ENCODE measurements at places on chromosomes 12 and 14. TPM values are rescaled to one million over a fixed set of nuclear protein-coding genes. Genes with fewer than 3 reads are reported as not detected.

DNA sequence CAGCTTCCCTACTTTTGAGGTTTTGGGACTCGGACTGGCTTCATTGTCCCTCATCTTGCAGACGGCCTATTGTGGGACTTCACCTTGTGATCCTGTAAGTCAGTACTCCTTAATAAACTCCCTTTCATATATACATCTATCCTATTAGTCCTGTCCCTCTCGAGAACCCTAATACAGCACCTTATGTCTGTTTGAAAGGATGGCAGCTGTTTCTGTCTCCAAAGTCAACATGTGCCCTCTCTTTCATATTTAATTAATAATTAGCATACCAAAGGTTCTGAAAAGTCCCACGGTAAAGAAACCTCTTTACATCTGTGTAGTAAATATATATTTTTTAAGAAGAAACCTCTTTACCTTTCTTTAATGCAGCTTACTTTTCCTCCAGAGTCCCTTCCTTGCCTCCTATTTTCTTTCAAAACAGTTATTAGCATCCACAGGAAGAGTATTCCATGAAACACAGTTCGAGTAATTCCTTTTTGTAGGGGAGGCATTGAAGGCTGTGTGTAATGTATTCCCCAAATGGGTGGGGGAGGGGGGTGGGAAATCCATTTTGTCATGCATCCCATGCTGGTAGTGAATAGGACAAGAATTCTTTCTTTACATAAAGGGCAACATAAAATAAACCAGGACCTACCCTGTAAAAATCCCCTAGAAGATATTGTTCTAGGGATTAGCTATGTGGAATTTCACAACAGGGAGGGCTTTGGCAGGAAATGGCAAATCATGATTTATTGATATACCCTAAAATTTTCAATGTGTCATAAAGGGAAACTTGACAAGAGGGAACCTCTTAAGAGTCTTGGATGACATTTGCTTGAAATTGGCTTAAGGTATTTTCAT, 241.5 kb downstream of the SUDS3 start:
- DNase-seq = no peak

DNA sequence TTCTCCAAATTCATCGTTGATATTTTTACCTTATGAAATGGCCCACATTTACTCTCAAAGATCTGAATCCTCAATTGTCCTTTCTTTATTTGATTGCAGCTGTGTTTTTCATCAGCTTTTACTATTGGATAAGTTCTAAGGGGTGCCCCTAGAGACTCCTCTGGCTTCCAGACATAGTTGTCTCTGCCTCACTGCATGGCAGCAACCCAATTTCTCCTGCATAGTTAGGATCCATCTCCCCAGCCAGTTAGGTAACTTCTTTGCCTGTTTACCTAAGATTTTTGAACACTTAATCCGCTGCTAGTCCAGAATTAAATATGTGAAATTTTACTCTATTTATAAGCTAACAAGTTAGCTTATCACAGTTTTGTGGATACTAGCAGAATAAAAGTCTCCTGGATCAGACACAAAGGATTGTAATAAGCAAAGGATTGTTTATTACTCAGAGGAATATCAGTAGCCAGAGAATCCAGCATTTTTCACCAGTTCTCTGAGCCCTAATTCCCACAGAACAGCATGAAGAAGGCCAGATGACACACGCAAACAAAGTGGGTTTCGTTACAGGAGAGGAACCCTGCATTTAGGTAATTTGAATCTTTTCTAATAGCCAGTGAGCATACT, 101.1 kb downstream of the BBS10 start:
- no peak for DNase-seq

DNA sequence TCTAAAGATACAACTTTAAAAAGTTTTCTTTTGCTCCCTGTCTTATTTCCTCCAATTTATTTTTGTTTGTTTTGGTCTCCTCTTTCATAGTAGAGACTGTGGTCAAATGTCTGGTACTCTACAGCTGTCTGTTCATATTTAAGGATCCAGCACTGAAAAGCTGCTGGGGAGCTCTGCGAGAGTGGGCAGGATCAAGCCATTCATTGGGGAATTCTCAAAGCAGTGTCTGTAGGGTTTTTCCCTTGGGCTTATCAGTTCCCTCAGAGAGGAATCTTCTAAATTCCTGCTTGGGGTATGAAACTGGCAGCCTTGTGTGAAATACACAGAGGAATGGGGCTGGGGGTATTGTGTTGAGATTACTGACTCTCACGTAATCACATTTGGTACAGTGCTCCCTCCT, 52.3 kb downstream of the FNTB start:
- DNase-seq = no peak

- no peak for DNase-seq
Observed at GRCh38 chr12:67082221-67082620, 186.9 kb upstream of the CAND1 start.

Gene DNAI7
- 0.24 TPM for total RNA-seq

DNA sequence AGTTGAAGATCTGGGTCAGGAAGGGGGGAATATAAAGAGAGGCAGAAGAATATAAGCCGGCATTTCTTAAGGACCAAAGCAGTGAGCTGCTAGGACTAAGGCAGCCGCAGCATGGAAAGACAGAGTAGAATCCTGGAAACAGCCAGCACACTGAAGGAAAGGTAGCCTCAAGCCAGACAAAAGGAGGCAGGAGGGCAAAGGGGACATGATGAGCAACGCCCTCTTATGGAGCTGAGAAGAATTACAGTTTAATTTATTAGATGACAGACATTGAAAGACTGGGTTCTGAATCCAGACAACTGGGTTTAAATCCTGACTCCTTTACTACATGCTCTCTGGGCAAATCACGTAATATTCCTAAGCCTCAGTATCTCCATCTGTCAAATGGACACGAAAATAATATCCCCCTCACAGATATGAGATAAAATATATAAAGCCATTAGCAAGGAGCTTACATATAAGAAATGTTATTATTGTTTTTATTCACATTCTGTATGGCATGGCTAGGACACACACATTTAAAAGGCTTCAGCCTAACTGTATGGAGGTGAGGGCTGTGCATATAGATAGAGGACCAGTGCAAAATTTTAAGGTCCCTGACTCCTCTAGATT, 8.1 kb upstream of the PCED1B start:
- DNase-seq = no peak

DNA sequence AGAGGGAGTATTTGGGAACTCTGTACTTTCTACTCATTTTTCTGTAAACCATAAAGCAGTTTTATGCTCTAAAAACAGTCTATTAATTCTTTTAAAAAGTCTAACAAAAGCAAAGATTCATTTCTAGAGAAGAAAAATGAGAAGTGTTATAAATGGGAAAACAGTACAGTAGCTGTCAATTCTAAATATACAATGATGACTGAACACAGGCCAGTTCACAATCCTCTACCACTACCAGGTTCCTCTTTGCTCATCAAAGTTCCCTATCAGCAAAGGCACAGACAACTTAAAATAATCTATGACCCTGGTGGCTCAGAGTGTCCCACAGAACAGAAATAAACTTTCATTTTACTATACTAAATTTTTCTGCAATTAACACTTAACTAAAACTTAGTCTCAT, 12.5 kb downstream of the NAA25 start:
- DNase-seq = no peak

Measured in umbilical cord (tissue), 2 donors.